Central memory CD4-positive, alpha-beta T cell (primary cell): ENCODE measurements at places on chromosomes 11 and 22.

- no peak for DNase-seq
Measured at GRCh38 chr11:115959081-115959486, 454.9 kb upstream of the CADM1 start.

DNA sequence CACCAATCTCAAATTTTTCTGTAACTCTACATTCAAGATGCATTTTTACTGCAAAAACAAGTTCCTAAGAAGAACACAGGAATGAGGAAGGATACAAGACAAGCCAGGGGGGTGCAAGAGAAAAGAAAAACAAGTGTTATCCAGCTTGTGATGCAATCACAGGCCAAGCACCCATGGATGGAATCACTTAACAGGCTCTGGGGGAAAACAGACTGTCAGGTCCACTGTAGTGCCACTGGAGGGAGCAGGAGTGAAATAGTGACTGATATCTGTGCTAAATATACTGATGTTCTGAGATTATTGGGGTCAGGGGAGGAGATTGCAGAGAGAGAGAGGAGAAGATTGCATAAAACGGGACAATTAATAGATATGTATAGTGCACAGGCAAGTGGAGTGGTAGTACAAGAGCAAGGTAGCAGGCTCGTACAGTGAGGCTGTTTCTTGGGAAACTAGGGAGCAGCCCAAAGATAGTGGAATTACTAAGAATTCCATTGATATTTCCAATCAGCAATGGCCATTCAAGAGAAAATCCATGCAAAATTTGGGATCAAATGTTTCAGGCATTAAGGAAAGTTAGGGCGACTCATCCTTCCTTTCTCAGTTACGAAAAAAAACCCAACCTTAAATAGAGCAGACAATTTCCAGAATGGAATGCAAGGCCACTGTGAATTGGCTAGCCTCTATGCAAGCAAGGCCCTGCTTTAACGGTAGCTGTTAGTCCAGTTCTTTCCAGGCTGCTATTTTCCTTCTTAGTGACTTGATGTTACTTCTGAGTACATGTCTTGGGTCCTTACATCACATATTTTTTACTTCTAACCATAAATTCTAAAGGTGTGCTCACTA, 52.2 kb upstream of the CEP126 start:
- DNase-seq = no peak

DNA sequence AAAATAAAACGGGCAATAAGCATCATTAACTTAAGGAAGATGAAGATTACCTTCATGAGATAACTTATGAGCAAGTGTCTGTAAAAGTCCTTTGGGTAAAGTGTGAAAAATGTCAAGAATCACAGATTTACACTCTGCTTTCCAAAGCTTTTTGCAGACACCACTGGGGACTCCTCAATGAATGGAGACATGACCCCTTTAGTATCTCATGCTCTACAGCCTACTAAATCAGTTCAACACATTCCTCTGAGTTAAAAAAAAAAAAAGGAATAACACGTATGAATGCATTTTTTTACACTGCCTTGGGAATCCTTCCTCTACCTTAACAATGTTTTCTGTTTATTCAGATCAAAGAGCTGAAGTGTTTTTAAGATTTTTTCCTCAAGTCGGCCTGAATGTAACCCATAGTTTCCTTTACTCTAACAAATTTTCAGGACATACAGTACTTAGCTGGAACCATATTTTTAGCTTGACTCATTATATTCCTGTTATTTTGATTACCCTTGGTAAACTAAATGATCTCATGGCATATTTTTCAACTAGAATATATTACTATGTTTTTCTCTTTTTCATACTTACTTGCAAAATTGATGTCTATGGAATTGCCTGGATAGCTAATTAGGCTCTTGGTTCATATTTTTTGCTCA, 25.9 kb upstream of the RAB30 start:
- no peak for DNase-seq

- DNase-seq = no peak
Measured at GRCh38 chr11:27418356-27418755, 54.2 kb downstream of the LGR4 start.

GRCh38 chr22:30127749-30128166, 47.5 kb downstream of the HORMAD2 start:
- DNase-seq = no peak

DNA sequence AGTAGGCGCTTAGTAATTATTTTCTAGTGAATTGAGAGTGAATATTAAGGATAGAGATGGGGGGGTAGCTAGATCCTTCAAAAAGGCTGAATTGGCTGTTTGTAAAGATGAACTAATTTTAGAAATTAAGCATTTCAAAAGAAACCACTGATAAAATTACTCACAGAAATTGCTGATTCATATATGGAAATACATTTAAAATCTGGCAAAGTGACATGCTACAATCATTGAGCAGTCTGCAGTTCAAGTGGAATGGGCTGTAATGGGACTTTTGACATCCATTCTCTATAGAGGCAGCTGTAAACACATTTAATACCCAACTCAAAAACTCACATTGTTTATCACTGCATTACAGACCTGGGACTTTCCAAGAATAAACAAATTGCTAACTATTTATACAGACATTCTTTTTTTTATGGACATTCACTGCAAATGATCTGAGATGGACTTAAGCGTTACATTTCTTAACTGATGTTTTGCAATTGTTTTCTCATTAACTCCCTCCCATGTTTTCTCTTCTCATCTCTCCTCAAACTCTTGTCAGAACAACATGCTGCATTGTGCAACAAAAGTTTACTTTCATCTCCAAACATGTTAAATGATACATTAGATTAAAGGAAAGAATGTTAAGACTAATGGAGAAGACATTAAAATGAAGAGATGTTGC, 42.1 kb upstream of the MMP7 start:
- DNase-seq = no peak

GRCh38 chr22:48238284-48238915, 1476.0 kb downstream of the TBC1D22A start:
- DNase-seq = no peak

GRCh38 chr11:110380836-110381622, 48.7 kb upstream of the FDX1 start:
- no peak for DNase-seq

DNA sequence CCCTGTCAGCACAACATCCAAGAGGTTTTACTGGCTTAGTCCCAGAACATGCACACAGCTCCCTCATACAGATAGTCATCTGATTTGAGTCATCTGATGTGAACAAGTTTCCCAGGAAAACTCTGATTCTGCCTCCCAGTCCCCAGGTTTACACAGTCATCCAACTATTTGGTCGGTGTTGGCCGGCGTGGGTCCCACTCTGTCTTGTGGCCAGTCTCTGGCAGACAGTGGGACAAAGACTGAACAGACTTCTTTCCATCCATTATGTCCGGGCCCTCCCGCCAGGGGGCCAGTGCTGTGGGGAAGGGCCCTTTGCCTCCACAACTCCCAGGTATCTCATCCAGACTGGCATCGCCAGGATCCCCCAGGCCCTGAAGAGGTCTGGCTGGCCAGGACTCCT, 60.0 kb downstream of the BTG4 start:
- DNase-seq = no peak

DNA sequence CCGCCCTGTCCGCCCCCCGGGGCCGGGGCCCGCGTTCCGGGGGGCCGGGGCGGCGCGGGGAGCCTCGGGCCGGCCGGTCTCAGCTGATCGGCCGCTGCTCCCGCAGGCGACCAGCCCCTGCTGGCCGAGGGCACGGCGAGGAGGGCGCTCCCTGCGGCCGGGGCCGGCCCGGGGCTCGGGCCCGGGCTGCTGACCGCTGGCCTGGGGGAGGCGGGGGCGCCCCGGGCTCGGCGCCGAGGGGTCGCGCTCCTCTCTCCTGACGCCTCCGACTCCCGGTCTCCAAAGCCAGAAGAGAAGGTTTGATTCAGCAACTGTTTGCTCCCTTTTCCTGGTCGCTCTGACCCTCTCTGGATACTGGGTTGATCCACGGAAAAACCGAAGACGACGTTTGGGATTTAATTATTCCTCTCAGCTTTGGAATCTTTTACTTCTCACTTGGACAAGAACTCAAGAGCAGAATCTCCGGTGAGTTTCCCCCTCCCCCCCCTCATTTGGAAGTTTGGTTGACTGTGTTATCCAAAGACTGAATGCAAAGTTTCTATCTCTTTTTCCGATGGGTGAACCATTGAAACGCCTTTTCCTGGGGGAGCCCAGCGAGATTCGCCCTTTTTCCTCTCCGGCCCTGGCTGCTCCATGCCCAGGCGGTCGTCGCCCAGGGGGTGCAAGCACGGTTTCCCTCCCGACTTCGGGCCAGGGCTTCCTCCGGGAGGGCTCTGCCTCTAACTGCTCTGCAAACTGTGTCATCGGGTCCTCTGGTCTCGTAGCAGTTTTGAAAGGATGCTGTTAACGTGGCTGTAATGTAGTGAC, 725 bp downstream of the KDM2A start:
- DNase-seq = peak; percentile 17

- no peak for DNase-seq
Measured at GRCh38 chr11:44186321-44186930, 90.9 kb downstream of the EXT2 start.

DNA sequence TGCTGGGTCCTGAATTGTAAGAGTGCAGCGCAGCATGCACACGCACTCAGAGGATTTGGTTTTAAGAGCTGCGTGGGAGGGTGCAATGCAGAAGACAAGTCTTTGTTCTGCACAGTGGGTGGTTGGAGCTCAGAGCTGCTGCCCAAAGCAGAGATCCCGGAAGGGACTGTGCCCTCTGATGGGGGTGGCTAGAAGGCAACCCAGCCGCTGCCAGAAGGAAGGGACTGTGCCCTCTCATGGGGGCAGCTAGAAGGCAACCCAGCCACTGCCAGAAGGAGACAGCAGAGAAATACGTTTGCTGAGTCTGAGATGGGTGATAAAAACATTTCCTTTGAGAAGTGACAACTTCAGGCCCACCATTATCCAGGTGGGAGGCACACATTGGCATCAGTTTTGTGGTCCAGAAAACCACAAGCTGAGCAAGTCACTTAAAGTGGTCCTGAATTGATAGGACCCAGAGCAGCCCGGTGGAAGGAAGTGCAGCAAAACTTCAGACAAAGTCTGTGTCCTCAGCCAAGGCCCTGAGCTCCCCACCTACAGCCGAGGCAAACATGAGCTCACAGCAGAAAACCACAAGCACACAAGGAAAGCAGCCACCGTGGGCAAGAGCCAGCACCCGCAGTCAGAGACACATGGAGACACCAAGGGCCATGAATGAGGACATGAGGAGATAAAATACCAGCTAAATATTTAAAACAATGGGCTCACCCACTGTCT, 4.3 kb downstream of the KRTAP5-6 start:
- DNase-seq = no peak
